ENCODE measurements at places on chromosomes 1 and 21.

DNA sequence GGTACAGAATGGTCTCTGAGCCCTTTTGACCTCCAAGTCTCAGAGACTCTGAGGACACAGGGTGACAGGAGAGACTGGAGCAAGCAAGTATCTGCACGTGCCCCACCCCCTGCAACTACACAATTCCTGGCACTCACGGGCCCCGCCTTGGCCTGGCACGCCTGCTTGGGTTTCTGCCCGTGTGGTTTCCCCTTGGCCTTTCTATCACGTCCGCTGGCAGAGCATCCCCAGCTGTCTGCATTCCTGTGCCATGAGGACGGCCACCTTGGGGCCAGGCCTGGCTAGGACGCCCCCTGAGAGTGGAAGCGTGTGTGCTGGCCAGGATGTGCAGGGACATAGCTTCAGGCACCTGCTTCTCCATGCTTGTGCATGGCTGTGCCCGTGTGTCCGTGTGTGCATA lies 14.3 kb upstream of the EDN2 start:
- DNase-seq = peak; percentile 78

- DNase-seq = no peak
Observed at GRCh38 chr1:238738892-238739291, 647.5 kb upstream of the CHRM3 start.

DNA sequence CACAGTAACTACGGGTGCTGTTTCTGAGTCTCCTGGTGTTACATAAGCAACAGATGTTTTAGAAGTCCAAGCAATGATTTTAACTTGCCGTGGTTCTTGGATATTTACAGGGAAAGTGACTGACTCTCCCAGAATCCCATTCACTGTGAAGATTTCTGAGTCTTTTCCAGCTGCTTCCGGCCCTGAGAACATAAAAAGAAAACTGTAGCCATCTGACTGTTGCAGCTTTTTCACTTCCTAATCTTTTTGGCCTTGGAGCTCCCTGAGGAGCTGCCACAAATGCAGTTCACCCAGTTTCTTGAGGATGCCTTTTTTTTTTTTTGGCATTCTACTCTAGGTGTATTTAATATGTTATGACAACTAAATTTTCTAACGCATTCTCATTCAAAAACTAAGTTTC lies 13.7 kb downstream of the CD84 start:
- DNase-seq = no peak

- no peak for DNase-seq
Observed at GRCh38 chr21:46425041-46425440, 33.6 kb upstream of the DIP2A start.

GRCh38 chr1:229432905-229433304 lies 989 bp downstream of the ACTA1 start:
- DNase-seq = no peak

DNA sequence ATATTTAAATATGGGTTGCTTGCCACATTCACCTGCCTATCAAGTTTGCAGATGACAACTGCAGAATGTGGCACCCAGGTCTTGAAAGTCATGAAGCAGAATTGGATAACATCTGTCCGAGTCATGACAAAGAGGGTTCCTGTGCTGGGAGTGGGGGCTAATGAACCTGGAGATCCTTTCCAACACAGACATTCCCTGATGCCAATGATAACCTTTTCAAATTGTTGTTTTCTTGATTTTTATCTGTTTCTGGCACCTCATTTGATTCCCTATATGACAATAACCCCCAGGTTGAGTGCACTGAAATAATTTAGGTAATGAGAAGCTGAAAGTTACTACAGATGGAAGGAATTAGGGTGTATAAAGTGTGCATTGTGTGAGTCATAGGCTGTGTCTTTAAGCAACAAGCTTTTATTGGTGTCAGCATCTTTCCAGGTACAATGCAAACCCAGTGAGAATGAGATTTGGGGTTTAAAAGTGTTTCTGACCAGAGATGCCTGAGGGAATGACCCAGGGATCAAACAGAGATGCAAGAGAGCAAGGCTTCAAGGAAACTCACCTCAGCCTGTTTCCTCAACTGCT lies 32.0 kb upstream of the IL10 start:
- no peak for DNase-seq

DNA sequence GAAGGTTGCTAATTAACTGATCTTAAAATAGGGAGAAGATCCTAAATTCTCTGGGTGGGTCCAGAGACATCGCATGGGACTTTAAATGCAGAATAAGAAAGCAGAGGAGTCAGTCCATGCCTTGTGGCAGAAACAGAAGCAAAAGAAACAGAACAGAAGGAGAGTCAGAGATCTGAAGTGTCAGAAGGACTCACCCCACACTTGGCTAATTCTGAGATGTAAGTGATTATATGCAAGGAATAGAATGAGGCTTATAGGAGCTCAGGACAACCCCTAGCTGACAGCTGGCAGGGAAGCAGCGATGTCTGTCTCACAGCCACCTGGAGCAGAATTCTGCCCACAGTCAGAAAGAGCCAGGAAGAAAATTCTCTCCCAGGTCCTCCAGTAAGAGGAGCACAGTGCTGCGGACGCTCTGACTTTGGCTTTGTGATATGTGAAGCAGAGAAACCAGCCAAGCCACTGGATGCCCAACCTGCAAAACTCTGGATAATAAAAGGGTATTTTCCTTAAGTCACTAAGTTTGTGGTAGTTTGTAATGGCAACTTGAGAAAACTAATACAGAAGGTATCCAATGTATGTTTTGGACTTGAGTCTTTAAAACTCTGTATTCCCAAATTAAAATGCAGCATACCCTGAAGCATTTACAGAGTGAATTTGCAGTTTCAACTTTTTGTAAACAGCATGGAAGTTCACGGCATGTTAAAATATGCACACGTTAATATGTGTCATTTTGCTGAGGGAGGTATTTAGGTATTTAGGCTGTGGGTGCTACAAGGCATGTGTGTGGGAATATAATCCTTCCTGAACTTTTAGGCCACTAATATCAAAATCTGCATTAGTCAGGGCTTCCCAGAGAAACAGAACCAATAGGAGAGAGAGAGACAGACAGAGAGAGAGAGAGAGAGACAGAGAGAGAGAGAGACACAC lies 388.5 kb downstream of the PCP4 start:
- DNase-seq = no peak

- DNase-seq = no peak
Observed at GRCh38 chr1:187854457-187854856, 1025.7 kb downstream of the PLA2G4A start.

GRCh38 chr1:88648706-88649105 lies 35.4 kb upstream of the PKN2 start:
- no peak for DNase-seq

- DNase-seq = no peak
Observed at GRCh38 chr1:180217006-180217405, 13.1 kb upstream of the LHX4 start.

DNA sequence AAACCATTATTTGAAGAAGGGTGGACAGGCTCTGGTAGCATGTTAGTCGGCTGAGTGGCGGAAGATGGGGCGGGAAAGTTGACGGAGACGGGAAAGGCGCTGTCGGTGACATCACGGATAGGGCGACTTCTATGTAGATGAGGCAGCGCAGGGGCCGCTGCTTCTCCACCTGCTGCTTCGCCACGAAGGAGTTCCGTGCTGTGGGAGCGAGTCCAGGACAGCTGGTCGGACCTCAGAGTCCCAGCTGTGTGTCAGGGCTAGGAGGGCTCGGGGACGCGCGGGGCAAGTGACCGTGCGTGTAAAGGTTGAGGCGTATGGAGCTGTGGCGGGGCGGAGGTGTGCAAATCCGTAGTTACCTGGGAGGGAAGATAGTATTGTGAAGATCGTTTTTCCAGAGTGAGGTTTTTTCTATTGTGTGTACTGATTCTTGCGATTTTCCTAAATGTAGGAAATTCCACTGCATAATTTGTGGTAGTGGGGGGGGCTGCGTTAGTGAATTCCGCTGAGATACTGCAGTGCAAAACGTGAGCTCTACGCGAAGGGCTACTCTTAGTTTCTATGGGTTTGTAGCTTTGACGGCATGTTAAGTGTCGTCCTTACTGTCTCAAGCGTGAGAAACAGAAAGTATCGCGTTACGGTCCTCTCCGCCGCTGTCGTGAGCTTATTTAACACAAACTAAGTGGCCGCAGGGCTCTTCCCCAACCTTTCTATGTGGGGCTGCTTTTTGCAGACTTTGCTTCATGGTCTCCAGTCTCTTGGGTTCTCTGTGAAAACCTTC lies 111.2 kb upstream of the NBPF11 start:
- peak; percentile 84 for DNase-seq

DNA sequence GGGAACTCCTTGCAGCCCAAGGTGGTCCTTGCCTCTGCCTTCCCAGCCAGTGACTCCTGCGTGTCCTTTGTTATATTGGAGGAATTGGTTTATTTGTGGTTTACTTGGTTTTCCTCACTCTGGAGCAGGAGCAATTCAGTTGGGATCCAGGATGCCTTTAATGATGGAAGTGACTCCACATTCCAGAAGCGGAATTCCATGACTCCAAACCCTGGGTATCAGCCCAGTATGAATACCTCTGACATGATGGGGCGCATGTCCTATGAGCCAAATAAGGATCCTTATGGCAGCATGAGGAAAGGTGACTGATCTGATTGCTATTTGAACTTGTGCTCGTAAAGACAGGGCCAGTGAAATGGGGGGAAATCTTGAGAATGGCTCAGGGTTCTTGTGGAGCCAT lies 15.1 kb upstream of the PIGV start:
- peak; percentile 42 for DNase-seq

- DNase-seq = no peak
Observed at GRCh38 chr1:161019751-161020495, 1.0 kb downstream of the F11R start.

- DNase-seq = no peak
Observed at GRCh38 chr1:69824932-69825331, 257.2 kb downstream of the LRRC7 start.

GRCh38 chr21:46158666-46159300 lies 3.4 kb upstream of the FTCD start:
- DNase-seq = no peak

- no peak for DNase-seq
Observed at GRCh38 chr1:19505693-19506457, 20.5 kb upstream of the CAPZB start.

- no peak for DNase-seq
Observed at GRCh38 chr21:36923270-36923669, 43.2 kb downstream of the HLCS start.

GRCh38 chr1:179327679-179328078 lies 34.1 kb downstream of the SOAT1 start:
- DNase-seq = no peak

GRCh38 chr1:240946926-240947325 lies 335.0 kb upstream of the GREM2 start:
- no peak for DNase-seq
